ENCODE measurements at places on chromosomes 2 and 18. TPM values are rescaled to one million over a fixed set of nuclear protein-coding genes. Genes with fewer than 3 reads are reported as not detected.

Gene SULT1C4
- total RNA-seq, result 0.19 TPM

Gene LYG1
- not detected for total RNA-seq

Gene CXCR4
- total RNA-seq, result 16.1 TPM

Gene NBAS
- 88.1 TPM for total RNA-seq

Gene CHRND
- not detected for total RNA-seq

Gene HTR2B
- total RNA-seq, result 269 TPM

Gene LIMS2
- total RNA-seq, result 3.0 TPM

Gene TXNDC2
- total RNA-seq, result not detected

Gene PSMA8
- total RNA-seq, result not detected

Gene TEX51
- not detected for total RNA-seq

Gene RSAD2
- total RNA-seq, result 0.40 TPM

Gene SERPINB10
- 0.13 TPM for total RNA-seq

Gene GRB14
- total RNA-seq, result 6.1 TPM

Gene FOXD4L1
- 0.06 TPM for total RNA-seq

Gene KIAA2012
- total RNA-seq, result not detected

Gene BOK
- 4.9 TPM for total RNA-seq

Gene SCN7A
- total RNA-seq, result not detected

Gene SLC8A1
- total RNA-seq, result 31.2 TPM

Gene GAL3ST2
- total RNA-seq, result not detected

Gene WIPF1
- 10.6 TPM for total RNA-seq

Gene CSRNP3
- 3.1 TPM for total RNA-seq

Gene ZSWIM2
- not detected for total RNA-seq

Gene FLACC1
- 1.6 TPM for total RNA-seq

Gene TFCP2L1
- total RNA-seq, result 0.26 TPM

Gene ATOH8
- total RNA-seq, result 66.5 TPM

Gene GNAL
- 0.31 TPM for total RNA-seq

Gene RABL2A
- 8.3 TPM for total RNA-seq

Gene WDFY1
- total RNA-seq, result 138 TPM

Gene PSMD14
- total RNA-seq, result 73.2 TPM

Gene CABYR
- 1.5 TPM for total RNA-seq

Gene DLX1
- total RNA-seq, result 0.62 TPM

Gene ANKRD30B
- total RNA-seq, result not detected

Gene CRYGD
- not detected for total RNA-seq

Gene CMPK2
- 2.1 TPM for total RNA-seq

Gene SLC40A1
- 22.6 TPM for total RNA-seq

Gene NTSR2
- not detected for total RNA-seq

Gene RAB17
- 0.26 TPM for total RNA-seq

Gene TMEM169
- total RNA-seq, result 0.40 TPM

Gene UGT1A5
- not detected for total RNA-seq

Gene AFF3
- total RNA-seq, result under 0.01 TPM

Gene MYOM1
- 1.9 TPM for total RNA-seq

Gene TPO
- not detected for total RNA-seq

Gene CD226
- 0.53 TPM for total RNA-seq

Data from aortic smooth muscle cell (primary cell).